CD4-positive, CD25-positive, alpha-beta regulatory T cell (primary cell): ENCODE measurements at places on chromosomes 1 and 21.

GRCh38 chr1:116345843-116346242, 27.2 kb upstream of the ATP1A1 start:
- DNase-seq, result peak; percentile 61

GRCh38 chr1:55823541-55824250, 608.5 kb upstream of the USP24 start:
- DNase-seq, result no peak

GRCh38 chr21:15436031-15436430, 293.8 kb upstream of the USP25 start:
- no peak for DNase-seq

DNA sequence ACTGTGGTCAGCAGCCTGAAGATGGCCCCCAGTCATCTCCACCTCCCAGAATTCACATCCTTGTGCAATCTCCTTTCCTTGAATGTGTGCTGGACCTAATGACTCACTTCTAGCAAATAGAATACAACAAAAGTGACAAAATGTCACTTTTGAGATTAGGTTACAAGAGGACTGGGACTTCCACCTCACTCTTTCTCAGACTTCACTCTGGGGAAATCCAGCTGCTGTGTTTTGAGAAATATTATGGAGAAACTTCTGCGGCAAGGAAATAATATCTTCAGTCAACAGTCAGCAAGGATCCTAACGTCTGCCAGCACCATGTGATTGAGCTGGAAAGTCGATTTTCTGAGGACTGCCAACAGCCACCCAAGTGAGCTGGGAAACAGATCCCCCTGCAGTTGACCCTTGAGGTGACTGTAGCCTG, 70.5 kb upstream of the GADD45A start:
- no peak for DNase-seq

DNA sequence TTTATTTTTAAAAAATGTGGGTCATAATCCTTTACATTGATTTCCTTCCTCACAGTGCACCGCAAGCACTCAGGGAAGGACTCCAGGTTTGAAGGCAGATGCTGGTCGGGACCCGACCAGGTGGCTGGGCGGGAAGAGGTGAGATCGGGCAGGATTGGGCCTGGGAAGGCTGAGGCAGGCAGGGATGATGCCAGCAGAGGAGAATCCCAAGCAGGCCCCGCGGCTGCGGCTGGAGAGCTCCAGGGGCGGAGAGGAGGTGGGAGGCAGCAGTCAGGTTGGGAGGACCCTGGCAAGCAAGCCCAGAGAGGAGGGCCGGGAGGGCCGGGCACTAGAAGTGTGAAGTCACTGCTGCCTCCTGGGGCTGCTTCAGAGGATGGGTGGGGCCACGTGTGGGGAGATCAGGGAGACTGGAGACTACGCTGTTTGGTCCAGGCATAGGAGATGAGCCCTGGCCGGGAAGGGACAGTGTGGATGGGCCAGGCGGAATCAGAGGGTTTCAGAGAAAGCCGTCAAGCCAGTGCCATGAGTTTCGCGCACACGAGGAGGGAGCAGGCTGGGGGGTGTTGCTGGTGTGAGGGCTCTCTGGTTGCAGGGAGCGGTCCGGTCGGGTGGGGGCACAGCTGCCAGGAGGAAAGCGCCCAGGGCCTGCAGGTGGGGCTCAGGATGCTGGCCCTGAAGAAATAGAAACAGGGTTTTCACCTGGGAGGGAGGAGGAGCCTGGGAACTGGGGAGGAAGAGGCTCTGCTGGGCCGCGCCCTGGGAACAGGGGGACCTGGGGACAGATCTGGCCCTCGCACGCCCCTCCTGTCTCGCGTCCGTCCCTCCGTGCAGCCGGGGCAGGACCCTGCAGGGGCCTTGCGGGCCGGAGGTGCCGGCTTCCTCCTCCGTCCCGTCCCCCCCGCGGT, 888 bp upstream of the COL18A1 start:
- no peak for DNase-seq
